Kidney (tissue), 22 donors: ENCODE measurements at places on chromosomes 4 and X.

- DNase-seq: no peak
Measured at GRCh38 chr4:88962396-88962795, 94.6 kb downstream of the FAM13A start.

DNA sequence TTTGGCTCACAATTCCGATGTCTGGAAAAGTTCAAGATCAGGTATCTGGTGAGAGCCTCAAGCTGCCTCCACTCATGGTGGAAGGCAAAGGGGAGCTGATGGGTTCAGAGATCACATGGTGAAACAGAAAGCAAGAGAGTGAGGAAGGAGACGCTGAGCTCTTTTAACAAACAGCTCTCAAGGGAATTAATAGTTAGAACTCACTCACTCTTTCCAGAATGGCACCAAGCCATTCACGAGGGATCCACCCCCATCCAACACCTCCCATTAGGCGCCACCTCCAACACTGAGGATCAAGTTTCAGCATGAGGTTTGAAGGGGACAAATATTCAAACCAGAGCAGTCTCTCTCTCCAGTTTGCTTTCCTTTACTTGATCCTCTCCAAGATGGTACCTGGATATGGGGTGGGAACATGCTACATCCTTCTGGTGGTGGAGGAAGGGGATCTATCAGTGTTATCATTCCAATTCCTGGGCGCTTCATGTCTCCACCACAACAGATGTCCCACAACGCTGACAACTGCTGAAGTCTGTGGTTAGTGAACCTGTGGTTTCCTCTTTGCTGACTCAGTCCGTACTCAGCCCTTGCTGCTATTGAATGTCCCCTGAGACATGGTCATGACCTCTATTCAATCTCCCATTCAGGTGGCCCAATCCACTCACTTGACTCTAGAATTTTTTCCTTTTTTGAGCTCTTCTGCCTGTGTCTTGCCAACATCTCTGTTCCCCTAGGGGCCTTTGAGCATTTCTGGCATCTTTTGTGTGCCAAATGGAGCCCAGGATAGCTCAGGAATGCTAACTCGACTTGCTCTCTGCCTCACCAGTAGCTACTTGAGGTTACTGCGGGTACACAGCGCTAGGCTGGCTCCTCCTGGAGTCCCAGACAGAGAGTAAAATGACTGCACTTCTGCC, 395.2 kb downstream of the MID1IP1 start:
- no peak for DNase-seq

DNA sequence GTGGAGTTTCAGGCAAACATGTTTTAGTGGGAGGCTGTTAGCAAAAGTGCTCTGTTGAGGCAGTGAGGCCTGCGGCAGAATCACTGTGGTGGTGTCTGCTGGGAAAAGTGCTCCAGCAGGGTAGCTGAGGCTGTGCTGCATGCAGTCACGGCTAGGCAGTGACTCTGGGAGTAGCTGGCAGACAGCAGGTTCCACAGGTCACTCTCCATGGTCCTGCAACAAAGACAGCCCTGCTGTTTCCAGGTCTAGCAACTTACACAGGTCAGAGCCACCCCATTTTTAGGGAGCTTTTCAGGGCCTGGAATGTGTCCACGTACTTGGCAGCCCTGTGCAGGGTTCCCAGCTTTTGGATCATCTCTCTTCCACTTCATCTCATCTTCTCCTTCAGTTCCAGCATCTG, 184.3 kb downstream of the NAA11 start:
- DNase-seq: no peak

GRCh38 chrX:120517936-120518335, 42.8 kb downstream of the CUL4B start:
- no peak for DNase-seq
